Stimulated activated CD8-positive, alpha-beta memory T cell treated with anti-CD3 and anti-CD28 coated beads, Interleukin-4, amount 100 ng/mL, for 1 hour (primary cell): ENCODE measurements at places on chromosomes 3 and 15.

DNA sequence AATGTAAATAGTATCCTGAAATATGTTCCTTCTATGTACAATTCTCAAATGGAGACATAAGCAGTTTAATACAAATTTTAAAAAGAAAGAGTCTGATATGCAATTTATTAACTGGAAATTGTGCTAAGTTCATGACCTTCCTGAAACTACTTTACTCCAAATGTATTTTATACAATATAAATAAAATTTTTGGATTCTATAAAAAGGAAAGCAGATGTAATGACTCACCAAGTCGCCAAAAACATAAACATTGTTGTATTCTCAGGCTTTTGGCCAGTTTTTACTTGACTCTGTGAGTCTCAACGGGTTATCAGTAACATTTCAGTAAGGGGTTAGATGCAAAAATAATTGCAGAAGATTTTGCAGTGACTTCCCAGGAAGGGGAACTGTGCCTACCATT, 948.2 kb downstream of the EPHA3 start:
- no peak for DNase-seq

GRCh38 chr3:184172681-184173373, 1.8 kb upstream of the AP2M1 start:
- DNase-seq, result no peak

DNA sequence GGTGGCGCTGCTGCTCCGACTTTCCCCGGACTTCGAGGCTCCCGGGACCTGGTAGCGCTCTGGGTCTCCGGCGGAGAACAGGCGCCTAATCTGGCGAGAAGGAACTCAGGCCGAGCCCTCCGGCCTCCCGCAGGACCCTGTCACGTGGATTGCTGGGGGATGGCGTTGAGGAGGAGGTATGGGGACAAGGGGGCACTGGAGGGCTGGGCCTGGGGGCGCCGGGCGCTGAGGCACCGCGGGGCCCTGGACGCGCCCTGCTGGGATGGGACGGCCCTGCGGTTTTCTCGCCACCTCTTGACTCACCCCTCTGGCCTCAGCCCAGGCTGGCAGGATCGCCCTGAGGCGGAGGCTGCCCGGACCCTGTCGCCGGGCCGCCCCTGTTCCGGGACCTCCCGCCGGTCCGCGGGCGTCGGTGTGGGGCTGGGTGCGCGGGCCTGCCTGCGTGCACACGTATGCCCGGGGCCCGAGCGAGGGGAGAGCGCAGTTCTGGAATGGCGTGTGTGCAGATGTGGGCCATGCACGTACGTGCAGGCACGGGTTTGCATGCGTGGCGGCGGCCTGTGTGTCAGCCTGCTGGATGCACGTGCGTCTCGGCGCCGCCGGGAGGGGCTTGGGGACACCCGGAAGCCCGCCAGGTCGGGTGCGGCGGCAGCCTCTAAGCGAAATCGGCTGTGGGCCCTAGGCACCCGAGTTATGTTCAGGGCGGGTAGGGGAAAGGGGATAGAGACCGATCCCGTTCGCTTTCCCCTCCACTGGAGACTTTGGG, 752 bp downstream of the C15orf39 start:
- peak; percentile 66 for DNase-seq

DNA sequence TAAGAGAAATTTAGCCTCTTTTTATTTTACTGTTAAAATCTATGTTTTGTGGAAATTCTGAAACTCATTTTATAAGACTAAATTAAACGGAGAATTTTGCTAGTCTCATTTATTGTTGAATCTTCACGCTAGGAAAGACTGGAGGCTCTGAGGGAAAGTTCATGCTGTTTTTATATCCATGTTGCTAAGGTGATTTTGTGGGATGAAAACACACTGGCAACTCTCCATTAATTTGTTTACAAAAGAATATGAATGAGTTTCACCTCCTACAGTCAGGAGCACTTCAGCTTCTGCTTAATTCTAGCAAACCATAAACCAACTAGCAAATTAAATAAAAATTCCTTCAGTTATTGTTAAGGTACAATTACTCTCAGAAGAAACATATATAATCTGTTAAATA, 195.4 kb downstream of the RAP2B start:
- no peak for DNase-seq

DNA sequence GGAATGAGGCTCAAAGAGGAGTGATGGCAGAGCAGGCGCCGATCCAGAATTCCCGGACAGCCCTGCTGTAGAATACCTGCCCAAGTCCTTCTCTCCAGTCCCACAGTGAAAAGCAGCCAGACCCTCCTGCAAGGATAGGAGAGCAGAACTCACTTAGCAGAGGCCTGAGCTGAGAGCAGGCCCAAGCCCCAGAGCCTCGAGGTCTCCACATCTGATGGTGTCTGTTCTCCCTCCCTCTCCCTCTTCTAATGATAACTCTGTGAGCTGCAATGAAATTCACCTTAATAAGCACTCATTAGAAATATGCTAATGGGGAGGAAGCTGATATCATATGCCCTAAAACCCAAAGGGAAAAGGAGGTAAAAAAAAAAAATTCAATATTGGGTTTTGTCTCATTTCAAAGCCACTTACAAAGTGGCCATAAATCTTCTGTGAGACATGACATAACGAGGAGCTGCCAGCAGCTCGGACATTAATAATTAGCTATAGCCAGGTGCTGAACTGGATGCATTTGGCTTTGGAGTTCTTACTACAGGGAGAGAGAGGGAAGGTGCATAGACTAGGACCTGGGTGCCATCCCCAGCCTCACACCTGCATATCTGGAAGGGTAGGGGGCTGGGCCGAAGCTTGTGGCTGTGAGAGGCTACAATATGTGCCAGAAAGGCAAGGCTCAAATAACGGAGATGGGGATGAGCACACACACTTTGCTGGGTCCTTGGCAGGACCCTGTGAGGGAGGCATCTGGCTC, 108.4 kb downstream of the MEGF11 start:
- DNase-seq, result no peak

- no peak for DNase-seq
These were observed 63.4 kb upstream of the LCTL start for GRCh38 chr15:66628976-66629723.
